Eye (tissue), 1 donor: ENCODE measurements at places on chromosomes 5 and 9.

DNA sequence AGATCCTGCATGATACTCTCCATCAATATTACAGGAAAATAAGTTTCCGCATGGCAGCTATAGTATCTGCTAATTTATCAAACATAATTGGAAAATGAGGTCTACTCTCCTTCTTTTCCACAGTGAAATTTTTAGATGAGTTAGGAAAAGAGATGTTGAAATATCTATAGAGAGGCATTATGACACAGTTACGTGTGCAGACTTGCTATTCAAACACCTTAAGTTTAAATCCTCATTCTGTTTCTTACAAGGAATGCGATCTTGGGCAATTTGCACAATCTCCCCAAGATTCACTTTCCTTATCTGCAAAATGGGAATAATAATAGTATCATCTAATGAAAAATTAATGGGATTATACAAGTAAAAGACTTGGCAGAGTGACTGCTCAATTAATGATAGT, 91.7 kb upstream of the SLCO6A1 start:
- DNase-seq: no peak

DNA sequence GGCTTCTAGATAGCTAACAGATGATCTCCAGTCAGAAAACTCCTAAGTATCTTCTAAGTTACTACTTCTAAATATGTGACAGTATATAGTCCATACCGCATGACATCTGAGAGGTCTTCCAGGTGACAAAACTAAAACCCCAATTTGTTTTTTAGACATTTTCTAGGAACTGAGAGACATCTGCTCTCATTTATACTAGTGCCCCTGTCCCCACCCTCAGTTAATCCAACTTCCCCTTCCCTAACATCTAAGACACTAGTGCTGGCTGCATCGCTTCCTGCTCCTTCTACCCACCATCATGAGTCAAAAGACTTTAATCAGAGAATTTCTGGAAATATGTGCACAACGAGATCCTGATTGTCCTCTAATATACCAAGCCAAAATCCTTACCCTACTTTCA, 37.9 kb downstream of the FBXW11 start:
- DNase-seq: no peak

GRCh38 chr9:132646726-132647125, 23.1 kb downstream of the DDX31 start:
- no peak for DNase-seq

DNA sequence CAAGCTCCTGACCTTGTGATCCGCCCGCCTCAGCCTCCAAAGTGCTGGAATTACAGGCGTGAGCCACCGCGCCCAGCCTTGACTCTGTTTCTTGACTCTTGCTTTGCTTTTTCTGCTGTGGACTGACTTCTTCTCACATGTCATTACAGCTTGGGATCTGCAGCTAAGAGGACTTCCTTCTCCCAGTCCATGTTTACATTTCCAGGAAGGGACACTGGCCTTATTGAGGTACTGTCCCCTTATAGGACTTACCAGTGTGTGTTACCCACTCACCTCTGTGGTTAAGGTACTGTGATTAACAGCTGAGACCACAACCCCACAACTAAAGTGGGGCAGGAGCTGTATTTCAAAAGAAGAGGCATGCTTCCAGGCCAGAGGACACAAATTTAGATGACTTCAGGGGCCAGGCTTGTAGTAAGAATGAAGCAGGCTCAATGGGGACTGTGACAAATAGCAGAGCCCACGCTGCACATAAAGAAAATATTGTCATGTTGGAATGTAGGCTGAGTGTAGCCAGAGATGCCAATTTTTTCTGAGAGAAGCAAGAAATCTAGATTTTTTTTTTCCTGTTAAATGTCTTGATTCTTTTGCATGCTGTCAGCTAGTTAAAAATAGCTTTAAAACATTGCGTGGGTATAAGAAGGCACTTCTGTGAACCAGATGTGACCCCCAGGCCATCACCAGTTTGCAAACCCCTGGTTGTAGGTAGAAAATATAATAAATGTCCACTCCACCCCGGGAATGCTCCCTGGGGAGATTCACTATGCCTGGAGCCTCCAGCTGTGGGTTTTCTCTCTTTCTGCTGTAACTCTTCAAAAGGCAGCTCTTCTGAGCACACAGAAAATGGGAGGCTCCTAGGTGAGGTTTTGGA, 75.0 kb downstream of the PTPDC1 start:
- no peak for DNase-seq

GRCh38 chr5:32598260-32598937, 13.0 kb downstream of the SUB1 start:
- DNase-seq: no peak

DNA sequence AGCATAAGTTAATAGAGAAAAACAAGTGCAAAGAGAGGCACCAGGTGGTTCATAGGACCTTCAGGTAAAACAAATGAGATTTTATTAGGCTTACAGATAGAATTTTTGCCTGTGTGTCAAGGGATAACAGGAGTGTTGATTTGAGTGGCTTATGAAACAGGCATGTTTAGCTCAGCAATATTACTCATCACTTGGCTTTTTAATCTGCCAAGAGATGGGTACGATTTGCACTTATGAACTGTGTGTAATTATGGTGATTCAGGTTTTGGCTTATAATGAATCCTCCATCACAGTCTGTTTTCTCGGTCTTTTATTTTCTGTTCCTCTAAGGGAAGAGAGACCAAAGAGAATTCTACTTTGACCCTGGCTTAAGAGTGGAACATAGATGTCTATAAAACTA, 199.3 kb downstream of the DMRTA1 start:
- DNase-seq: no peak

- DNase-seq: no peak
Observed at GRCh38 chr5:136613230-136613629, 247.9 kb upstream of the TRPC7 start.

- DNase-seq: peak; percentile 71
Observed at GRCh38 chr5:79237740-79238560, 2.0 kb downstream of the JMY start.

GRCh38 chr5:169753795-169754194, 116.7 kb downstream of the DOCK2 start:
- DNase-seq: no peak

DNA sequence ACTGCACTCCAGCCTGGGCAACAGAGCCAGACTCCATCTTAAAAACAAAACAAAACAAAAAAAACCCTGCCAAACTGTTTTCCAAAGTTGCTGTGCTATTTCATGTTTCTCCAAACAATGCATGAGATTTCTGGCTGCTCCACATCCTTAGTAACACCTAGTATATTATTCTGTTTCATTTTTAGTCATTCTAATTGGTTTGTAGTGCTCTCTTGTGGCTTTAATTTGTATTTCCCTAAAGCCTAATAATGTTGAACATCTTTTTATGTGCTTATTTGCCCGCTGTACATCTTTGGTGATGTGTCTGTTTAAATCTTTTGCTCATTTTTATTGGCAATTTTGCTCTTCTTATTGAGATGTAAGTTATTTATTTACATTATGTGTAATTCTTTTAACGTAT, 18.4 kb upstream of the TTC1 start:
- no peak for DNase-seq

DNA sequence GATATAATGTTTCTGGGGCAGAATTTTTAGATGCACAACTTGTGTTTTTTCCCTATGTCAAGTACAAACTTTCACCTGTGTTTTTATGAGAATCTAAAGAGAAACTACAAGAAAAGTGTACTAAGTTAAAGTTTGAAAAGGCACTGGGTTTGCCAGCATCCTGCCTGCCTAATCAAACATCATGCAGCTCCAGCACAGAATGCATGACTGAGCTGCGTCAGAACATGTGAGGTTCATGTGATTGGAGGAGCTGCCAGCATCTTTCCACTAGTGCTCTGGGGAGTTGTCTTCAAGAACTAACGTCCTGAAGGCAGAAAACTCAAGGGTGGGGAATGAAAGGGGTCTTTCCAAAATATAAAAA, 46.1 kb upstream of the RIC1 start:
- peak; percentile 73 for DNase-seq

DNA sequence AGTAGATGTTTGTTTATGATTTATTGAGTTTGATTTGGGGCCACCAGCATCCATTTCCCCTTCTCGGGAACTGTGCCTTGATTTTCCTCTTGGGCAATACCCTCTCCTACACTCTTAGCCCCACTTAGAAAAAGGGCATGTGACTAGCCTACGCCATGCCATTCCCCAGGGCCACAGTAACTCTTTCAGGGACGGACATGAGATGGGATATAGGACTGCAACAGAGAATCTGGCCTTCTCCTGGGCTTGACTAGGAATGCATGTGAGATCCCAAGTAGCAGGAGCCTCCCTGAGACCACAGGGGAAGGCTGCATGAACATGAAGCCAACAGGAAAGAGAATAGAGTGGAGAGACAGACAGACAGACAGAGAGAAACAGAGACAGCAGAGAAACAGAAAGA, 30.7 kb upstream of the SPARC start:
- no peak for DNase-seq

DNA sequence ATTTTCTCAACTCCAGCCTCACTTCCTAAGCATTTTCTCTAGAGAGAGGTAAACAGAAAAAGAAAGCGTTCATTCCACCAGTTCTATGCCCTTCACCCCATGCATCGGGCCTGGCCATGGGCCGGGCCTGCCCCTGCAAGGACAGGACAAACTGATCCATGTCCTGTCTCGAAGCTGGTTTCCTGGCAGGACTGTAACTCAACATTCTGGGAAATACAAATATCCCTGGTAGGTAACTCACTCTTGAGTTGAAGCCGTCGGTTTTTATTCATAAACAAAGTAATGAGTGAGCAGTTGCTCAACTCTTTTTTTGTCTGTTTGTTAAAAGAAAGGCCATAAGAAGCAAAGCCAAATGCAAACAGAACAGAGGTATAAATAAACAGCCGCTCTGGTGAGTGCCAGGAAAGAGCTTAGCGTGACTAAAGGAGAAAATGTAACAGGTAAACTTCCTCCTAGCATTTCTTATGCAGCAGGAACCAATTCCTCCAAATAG, 64.4 kb upstream of the DNAH5 start:
- DNase-seq: no peak

- no peak for DNase-seq
Observed at GRCh38 chr5:103291606-103292005, 33.0 kb downstream of the MACIR start.

GRCh38 chr9:121838746-121839669, 187.6 kb downstream of the DAB2IP start:
- DNase-seq: no peak

DNA sequence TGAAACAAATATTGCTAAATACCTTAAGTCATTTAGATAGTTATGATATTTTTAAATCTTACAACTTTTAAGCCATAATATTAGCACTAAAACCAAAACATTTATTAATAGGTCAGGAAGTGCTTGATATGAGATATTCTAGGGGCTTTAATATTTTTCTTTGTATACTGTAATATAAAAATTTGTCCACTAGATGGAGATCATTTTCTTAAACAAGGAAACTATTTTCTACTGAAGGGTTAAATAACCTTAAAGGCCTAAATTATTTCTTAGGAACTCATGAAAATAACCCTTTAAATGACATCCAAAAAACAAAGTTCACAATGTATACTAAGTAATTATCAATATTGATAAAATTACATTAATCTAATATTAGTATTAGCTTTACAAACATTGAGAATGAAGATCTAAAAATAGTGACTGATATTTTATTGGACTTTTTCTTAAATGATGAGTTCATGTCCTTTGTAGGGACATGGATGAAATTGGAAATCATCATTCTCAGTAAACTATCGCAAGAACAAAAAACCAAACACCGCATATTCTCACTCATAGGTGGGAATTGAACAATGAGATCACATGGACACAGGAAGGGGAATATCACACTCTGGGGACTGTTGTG, 635.7 kb downstream of the RAB3C start:
- peak; percentile 30 for DNase-seq

DNA sequence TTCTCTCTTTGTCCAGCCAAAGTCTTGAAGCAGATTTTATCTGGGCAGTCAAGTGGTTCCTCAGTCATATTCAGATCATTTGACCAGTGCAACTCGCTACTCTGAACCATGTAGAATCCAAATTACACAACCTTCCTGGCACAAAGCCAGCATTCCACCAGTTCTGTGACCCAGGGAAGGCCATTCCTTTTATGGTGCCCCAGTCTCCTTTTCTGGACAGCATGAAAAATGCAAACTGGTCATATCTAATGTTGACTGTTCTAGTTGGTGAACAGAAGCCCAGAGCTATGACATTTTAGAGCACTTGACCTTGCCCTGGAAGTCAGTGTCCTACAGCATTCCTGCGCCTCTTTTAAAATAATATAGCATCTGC, 364.6 kb downstream of the BRINP1 start:
- peak; percentile 52 for DNase-seq

GRCh38 chr9:12539580-12539975, 153.6 kb upstream of the TYRP1 start:
- DNase-seq: no peak

- DNase-seq: no peak
Observed at GRCh38 chr5:27619982-27620381, 581.6 kb upstream of the CDH9 start.

- no peak for DNase-seq
Observed at GRCh38 chr9:72509053-72509452, 12.4 kb upstream of the TMC1 start.

GRCh38 chr5:90871391-90871991, 312.9 kb downstream of the ADGRV1 start:
- no peak for DNase-seq

DNA sequence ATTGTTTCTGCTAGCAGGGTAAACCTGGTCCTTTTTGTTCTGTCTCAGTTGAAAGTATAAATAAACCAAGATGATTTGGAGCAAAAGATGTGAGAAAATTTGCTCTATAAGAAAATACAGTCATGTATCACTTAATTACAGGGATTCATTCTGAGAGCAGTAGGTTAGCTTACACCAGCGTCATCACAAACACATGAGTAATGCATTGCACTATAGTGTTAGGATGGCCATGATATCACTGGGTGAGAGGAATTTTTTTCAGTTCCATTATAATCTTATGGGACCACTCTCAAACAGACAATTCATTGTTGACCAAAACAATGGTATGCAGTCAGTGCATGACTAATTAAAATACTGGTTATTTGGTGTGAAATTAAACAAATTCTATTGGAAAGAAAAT, 430.9 kb downstream of the CHSY3 start:
- no peak for DNase-seq

DNA sequence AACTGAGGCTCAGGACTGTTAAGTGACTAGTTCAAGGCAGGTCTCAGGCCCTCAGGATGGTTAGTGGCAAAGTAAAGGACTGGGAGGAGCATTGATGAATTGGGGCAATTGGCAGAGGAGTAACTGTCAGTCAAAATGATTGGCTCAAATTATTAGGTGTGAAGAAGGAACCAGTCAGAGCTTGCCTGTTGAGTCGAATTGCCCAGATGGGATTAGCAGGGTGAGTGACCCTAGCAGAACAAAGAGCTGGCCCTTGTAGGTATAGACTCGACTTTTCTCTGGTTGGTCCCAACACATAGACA, 2.6 kb upstream of the NSD1 start:
- DNase-seq: no peak
